ENCODE measurements at places on chromosomes 2 and 18.

DNA sequence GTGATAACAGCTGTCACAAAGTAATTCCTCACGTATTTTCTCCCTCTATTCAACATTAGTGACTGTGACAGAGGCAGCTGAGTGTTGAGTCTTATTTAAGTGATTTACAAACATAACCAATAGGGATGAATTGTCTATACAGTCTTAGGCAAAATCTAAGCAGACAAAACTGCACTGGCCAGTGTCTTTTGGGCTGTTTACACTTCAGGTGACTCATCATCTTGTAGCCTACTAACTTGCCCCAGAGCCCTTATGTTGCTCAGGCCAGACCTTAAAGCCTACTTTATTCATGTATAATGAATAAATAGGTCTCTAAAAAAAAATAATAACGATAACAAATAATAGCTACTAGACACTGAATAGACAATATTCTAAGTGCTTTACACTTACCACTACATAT lies 17.2 kb downstream of the THOC1 start:
- peak; percentile 2 for DNase-seq

DNA sequence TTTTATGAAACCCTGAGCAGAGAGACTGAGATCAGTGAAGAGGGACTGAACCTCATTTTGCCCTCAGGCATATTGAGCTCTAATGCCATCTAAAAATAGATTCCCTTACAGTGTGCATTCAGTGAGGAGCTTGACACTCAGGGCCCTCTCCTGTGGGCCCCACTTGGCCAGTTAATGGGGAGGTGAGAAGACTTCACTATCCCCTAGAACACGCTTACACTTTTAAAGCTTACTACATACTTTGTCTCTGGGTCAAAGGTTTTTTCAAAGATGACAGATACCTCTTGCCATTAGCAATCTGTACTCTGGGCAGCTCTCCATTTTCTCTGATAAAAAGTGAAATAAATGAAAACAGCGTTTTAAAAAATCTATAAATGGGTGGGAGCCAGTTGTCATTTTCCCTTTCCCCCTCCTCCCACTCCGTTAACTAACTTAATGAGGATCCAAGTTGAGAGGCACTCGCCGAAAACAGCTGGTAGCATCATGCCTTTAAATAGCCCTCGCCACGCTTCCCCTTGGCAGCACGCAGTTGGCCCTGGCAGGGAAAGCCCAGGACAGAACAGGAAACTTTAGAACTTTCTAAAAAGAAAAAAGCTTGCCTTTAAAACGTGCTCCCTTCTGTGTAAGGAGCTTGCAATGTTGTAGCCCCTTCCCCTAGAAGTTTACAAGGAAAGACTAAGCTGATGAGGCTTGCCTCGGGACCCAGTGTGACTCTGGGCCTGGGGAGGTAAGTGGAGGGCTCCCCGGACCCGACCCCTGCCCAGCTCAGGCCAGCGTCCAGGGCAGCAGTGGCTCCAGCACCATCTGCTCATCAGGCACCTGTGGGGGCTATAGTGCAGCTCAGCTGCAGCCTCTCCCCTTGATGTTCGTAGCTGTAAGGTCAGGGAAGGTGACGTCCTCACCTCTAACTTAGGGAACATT lies 58.8 kb upstream of the FOSL2 start:
- DNase-seq: no peak

GRCh38 chr18:63882333-63883141 lies 5.0 kb upstream of the SERPINB2 start:
- DNase-seq: peak; percentile 58

- no peak for DNase-seq
Measured at GRCh38 chr2:37622450-37623100, 48.9 kb downstream of the CDC42EP3 start.

GRCh38 chr18:69490813-69491212 lies 90.1 kb downstream of the DOK6 start:
- DNase-seq: peak; percentile 5

DNA sequence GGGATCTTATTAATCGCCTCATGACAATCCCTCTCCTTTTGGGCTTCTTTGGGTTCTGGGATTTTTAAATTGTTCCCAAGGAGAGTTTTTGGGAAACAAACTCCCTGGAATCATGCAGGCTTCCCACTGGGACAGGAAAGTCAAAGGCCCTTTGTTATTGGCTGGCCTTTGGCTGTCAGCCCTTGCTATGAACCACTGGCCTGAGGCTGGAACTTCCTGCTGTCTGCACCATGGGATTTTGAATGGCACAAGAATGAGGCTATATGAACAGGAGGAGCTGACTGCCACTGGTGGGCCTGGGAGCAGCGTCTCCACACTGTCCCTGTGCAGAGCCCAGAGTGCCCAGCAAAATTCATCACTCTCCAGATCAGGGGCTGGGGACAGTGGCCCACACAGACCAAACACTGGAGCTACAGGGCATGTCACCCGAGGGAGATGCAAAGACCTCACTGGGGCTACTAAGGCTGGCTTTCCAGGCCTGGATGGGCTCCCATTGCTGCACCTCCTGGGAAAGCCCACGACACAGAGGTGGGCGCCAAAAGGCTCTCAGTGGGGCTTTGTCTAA lies 35.7 kb downstream of the STEAP3 start:
- DNase-seq: no peak

- no peak for DNase-seq
Measured at GRCh38 chr18:70221156-70221914, 15.8 kb upstream of the RTTN start.

- DNase-seq: no peak
Measured at GRCh38 chr18:11657554-11657953, 31.5 kb upstream of the GNAL start.

- DNase-seq: peak; percentile 76
Measured at GRCh38 chr2:189287982-189288521, 108.5 kb upstream of the COL5A2 start.

DNA sequence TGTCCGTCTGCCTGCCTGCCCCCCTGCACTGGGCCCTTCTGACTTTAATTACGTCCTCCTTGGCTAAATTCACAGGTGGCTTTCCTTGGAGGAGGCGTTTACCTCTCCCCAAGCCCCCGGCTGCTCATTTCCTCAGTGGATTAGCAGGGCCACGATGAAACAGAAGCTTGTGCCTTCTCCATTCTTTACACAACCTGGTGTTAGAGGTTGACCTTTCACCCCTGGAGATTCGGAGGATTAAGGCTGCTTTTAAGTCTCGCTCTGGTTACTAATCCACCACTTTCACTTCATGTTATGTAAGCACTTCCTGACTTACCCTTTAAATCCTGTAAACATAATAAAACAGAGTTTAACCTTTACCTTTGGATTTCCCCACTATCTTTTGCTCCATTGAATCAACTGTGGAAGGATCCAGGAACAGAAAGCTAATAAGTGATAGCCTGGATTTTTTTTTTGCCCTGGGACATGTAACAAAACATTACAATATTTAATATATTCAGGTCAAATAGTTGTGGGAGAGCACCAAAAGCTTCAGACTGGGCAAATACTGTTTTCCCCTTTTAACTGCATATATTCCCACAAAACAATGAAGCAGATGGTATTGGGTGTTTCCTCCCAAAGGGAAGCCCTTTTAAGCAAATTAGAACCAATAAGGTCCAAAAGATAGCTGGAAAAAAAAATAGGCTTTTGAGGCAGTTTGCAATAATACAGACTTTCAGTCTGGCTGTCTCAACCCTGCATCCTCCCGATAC lies 370.2 kb downstream of the EN1 start:
- no peak for DNase-seq

DNA sequence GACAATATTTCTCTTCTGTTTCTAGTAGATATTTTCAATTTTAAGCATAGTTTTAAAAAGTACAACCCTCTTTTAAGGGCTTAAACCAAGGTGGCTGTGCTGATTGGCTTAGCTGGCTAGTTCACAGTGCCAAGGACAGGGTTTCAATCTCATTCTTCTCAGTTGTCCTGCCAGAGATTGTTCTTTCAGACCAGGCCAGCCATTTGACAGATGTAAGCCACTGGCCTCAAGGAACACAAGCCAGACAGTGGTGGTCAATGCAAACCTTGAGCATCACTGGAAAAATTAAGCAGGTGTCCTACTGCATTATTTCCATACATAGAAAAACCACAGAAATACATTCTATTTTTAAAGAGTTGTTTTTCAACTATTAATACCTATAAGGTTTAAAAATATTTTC lies 5.9 kb downstream of the RNF103 start:
- DNase-seq: no peak
